ENCODE measurements at places on chromosomes 12 and 14.

DNA sequence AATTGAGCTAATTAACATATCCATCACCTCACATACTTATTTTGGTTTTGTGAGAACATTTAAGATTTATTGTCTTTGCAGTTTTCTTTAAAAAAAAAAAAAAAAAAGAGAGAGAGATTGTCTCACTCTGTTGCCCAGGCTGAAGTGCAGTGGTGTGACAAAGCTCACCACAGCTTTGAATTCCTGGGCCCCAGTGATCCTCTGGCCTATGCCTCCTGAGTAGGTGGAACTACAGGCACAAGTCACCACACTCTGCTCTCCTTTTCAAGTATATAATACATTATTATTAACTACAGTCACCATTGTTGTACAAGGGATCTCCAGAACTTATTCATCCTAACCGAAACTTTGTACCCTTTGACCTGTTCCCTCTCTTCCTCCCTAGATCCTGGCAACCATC, 64.0 kb downstream of the NUMB start:
- DNase-seq, result no peak

GRCh38 chr12:125351788-125352187, 286.6 kb downstream of the AACS start:
- no peak for DNase-seq

GRCh38 chr12:101459642-101460346, 15.3 kb upstream of the SPIC start:
- DNase-seq, result no peak

- DNase-seq, result no peak
Measured at GRCh38 chr12:119829439-119829838, 47.7 kb downstream of the CIT start.

- DNase-seq, result no peak
Measured at GRCh38 chr12:64236549-64236948, 14.5 kb upstream of the KICS2 start.

DNA sequence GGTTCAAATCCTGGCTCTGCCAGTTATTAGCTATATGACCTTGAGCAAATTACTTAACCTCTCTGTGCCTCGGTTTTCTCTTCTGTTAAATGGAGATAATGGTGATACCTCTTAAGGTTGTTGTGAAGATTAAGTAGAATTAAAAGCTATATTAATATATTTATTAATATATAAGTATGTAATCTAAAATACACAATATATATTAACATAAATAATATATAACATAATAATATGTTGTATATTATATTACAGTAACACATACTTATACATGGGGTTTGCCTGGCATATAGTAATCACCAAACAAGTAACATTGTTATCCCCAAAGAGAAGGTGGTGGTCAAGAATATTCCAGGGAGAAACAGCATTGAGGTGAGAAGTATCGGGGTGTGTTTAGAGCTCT, 92.0 kb downstream of the CMKLR1 start:
- DNase-seq, result no peak

DNA sequence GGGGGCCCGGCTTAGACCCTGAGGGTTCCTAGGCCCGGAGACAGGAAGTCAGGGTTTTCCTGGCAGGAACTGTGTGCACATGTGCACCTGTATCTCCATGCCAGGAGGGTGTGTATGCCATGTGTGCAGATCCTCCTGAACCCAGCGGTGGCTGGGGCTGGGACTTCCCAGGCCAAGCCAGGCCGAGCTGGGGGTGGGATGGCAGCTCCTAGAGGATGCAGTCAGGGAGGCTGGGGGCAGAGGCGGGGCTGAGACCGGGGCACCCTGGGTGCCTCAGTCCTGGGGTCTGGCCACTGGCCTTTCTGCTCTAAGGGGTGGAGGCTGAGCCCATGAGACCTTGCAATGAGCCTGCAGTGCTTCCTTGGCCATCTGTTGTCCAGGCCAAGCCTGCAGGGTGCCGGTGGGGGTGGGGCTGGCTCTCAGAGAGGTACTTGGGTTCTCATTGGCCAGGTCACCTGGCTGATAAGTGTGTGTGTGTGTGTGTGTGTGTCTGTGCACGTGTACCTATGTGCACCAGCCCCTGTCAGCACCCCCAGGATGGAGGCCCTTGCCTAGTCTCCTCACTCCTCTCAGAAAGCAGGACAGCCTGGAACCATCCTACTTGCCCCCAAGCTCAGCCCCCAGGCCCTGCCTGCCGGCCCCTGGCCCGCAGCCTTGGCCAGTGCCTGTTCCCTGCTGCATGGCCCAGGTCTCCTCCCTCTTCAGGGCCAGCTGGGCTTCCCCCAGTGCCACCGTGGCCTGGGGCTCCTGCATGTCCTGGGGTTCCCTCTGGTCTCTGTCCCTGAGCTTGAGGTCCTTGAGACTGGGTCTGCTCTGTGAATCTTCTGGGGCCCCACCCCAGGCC, 10.6 kb upstream of the TNFAIP2 start:
- DNase-seq, result no peak

DNA sequence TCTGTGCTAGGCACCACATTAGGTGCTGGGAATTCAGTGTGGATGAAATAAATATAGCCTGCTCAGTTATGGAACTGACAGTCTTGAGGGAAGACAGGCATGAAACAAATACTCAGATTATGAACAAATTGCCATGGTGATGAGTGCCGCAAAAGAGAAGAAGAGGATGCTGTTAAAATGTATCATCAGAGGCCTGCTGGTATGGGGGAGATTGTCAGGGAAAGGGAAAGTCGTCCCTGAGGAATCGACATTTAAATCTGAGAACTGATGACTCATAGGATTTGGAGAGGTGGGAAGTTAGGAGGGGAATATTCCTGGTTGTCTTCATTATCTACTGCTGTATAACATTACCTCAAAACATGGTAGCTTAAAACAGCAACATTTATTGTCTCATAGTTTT, 42.0 kb downstream of the PPP1R36 start:
- no peak for DNase-seq
